ENCODE measurements at places on chromosomes 7 and 10.

GRCh38 chr7:15681186-15681585, 5.3 kb downstream of the MEOX2 start:
- no peak for DNase-seq

DNA sequence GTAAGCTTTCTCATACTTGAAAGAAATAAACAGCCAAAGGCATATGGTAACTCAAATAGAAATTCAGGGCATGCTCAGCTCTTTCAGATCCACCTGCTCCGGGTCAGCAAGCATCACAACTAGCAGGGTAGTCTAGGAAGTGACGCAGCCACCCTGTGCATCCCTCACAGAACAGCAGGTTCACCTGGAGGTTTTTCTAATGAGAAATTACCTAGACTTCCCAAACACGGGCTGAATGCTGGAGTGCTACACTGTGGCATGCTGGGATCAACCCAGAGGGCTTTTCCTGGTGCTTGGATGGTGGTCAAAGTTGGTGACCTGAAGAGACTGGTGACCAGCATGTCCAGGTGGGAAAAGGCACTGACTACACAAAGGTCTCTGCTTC, 66.8 kb upstream of the DNAJB6 start:
- DNase-seq: no peak

DNA sequence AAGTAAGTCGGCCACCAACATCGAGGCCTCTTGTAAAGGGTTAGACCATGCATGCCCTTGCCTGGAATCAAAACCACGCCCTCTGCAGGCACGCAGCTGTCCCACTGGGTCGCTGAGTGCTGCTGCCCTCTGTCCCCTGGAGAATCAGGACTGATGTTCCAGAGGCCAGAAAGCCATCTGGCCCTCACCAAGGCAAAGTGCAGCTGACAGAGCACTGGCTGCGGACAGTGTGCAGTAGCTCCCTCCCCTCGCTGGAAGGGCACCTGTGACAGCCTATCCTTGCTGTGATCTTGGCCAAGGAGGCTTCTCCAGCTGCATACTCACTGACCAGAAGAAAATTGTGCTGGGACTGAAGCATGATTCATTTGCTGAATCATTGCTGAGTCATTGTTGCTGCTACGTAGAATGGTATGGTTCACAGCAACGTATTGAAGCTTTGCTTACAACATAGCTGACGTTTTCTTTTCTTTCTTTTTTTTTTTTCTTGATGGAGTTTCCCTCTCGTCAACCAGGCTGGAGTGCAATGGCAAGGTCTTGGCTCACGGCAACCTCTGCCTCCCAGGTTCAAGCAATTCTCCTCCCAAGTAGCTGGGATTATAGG, 30.4 kb downstream of the DDC start:
- DNase-seq: peak; percentile 94

DNA sequence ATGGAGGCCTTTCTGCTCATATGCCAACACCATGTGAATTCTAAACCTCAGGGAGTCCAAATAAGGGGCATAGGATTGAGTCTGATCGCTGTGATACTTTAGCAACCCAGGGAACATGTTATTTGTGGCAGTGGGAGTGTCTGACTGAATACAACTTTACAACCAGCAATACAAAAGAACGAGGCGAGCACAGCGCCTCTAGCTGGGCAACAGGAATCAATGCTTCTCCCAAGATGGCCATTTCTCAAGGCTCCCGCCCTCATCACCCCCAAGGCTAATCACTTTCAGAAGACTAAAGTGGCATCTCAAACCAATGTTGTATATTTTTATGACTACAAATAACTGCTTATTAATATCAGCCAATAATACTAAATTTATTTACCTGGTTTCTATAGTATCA, 28.1 kb downstream of the YWHAG start:
- no peak for DNase-seq

GRCh38 chr7:78406531-78406930, 608.0 kb downstream of the PHTF2 start:
- DNase-seq: no peak

DNA sequence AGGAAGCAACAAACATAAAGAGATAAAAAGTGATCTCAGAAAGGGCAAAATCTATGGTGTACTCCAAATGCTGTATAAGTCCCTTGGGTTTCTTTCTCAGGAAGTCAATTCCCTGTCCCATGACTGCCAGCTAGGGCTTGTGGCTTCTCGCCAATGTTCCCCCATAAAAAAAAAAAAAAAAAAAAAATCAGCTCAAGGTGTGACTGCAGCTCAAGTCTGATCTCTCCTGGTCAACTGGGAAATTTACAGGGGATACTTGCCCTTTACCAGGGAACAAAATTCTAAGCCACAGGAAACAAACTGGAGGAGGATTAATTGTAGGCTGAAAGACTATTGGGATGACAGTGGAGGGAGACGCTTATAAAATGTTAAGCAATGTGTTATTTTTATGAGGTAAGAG, 76.0 kb downstream of the PCGF5 start:
- no peak for DNase-seq

DNA sequence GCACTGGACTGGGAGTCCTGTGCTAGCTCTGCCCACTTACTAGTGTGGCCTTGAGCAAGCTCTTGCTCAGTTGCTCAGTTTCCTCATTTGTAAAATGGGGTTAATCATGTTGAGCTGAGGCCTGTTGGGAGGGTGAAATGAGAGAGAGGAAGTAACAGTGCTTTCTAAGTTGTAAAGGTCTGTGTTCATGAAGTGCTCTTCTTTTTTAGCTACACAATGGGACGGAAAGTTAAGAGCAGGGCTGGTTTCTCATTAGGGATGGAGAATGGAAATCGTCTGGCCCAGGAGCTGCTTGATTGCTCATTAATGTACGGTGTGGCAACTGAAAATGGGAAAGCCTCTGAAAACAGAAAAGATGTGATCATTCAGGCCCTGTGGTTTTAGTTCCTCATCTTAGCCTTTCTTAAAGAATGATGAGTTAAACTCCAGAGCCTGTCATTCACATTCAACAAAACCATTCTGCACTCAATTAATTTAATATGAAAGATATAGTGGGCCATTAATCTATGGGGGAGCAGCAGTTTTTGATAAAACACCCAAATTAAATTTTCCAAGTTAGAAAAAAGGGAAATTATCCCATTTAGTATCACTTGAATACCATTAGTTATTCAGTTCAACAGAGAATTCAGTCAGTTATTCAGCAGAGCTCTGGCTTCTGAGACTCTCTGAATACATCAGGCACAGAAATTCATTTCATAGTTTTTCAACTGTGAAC, 60.5 kb downstream of the SH2D4B start:
- peak; percentile 85 for DNase-seq

GRCh38 chr7:100465299-100465698, 1.2 kb upstream of the SPACDR start:
- no peak for DNase-seq

GRCh38 chr10:95459446-95460045, 101.6 kb downstream of the SORBS1 start:
- no peak for DNase-seq

DNA sequence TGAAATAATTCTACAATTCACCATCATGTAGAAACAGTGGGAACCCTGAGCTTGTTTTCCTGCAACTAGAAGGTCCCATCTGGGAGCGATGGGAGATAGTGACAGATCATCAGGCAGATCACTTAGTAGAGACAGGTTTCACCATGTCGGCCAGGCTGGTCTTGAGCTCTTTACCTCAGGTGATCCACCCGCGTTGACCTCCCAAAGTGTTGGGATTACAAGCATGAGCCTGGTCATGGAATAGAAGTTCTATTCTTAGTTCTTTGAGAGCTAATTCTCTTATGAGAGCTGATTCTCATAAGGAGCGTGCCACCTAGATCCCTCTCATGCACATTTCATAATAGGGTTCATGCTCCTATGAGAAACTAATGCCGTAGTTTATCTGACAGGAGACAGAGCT, 778.0 kb upstream of the AUTS2 start:
- DNase-seq: no peak

- DNase-seq: no peak
Observed at GRCh38 chr10:111275091-111275490, 198.3 kb downstream of the ADRA2A start.

DNA sequence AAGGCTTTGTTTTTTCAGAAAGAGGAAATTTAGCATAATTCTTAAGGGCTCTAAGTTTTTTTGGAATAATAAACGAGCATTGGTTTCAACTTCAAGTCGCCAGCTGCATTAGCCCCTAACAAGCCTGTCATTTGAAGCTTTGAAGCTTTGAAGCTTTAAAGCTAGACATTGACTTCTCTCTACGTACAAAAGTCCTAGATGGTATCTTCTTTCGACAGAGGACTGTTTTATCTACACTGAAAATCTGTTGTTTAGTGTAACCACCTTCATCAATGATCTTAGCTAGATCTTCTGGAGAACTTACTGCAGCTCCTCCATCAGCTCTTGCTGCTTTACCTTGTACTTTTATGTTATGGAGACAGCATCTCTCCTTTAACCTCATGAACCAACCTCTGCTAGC, 79.6 kb upstream of the TMEM72 start:
- DNase-seq: no peak

GRCh38 chr7:83413424-83413823, 235.5 kb downstream of the SEMA3E start:
- DNase-seq: no peak

GRCh38 chr7:1027242-1028043, 16.9 kb upstream of the GPR146 start:
- peak; percentile 21 for DNase-seq

- no peak for DNase-seq
Observed at GRCh38 chr7:80644054-80644453, 5.6 kb downstream of the CD36 start.

DNA sequence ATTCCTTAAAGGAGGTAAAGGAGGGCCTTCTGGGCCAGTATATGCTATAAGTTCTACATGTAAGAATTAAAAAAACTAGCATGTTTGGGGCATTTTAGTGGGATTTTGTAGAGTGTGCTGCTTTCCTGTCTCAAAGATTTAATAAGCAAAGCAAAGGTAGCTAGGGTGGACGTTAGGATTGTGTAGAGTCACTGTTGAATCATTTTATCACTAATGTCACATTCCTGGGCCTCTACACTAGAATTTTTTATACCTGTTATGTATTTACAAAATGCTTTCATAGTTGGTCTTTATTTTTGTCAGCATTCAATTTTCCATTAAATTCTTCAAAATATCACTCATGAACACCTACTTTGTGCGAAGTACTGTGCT, 139.4 kb upstream of the PHYHIPL start:
- DNase-seq: no peak

DNA sequence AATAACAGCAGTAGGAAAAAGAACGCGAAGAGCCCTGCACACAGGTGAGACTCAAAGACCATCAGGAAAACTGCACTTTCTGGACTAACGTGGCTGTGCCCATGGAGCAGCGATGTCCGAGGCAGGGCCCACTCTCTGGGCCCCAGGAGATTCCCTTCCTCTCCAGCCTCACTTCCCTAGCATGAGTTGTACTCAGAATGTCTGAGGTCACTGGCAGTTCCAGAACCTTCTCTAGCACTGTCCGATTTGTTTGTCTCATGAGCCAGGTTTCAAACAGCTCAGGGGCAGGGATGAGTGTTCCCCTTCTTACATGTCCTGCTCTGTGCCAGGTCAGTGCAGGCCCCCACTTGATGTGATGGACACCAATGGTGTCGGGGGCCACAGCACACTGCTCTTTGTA, 484.2 kb downstream of the PTPRN2 start:
- DNase-seq: no peak

DNA sequence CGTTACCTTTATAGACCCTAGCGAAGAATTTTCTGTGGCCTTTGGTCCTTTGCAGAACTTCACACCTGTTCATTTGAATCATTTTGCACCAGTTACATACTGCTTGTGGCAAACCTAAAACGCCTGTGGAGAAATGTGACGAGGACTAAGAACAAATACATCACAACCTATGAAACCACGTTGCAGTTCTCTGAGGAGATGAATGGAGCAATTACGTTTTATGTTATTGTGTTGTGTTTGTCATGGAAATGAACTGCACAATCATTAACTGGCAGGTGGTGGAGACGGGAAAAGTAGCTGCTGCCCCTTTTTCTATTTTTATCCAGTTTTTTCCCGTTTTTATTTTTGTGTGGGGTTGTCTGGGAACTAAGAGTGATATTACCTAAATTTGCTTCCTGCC, 505.5 kb downstream of the SDK1 start:
- DNase-seq: no peak

DNA sequence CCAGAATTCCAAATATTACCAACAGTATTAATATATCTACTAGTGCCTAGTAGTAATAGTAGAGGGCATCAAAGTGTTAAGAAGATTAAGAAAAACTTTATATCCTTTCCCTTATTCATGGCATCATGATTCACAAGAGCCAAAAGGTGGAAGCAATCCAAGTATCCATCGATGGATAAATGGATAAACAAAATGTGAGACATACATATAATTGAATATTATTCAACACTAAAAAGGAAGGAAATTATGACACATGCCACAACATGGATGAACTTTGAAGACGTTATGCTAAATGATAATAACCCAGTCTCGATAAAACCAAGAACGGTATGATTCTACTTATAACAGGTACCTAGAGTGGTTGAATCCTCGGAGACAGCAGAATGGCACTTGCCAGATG, 23.1 kb downstream of the CDCA7L start:
- DNase-seq: no peak

GRCh38 chr7:103148131-103148993, 537 bp downstream of the NAPEPLD start:
- DNase-seq: no peak

DNA sequence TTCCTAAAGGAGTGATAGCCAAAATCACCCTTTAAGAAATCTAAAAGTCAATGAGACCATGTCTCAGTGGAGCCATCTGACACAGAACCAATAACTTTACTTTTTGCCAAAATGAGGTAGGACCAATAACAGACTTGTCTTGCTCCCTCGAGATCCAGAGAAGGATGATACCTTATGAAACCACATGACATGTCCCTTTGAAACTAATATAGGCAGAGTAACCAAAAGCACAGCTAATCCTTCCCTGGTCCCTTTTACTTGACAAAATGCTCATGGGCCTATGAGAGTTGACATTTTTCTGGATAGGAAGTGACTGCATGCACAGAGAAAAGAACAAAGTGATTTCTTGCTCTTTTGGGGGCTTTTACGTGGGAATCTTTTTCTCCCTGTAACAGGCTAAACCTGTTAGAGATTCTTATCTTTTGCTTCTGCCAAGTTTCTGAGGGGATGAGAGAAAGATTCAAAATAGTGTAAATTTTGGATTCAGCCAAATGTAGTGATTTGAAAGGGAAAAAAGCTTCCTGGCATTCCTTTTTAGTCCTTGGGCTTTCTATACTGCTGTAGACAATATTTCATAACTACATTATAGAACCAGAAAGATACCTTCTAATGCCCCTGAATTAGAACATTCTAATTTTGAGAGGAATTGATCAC, 87.6 kb downstream of the ARMH3 start:
- DNase-seq: no peak

GRCh38 chr7:114345494-114345893, 69.1 kb upstream of the FOXP2 start:
- DNase-seq: no peak

DNA sequence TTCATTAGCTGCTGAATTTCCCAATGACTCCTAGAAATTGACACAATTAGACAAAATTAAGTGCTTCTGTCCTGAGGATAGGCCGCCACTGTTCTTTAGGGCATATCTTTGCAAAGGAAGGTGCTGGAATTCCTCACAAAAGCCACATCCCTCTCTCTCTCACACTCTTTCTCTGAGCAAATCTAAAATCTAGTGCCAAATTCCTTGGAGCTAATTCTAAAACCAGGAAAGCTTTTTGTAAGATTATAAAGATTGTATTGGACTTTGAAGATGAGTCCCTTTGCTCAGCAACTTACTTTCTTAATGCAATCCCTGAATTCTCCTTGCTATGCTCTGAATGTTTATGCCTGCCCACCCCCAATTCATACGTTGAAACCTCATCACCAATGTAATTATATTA, 288.9 kb downstream of the KCNMA1 start:
- DNase-seq: no peak
